Glutamatergic neuron (in vitro differentiated cells): ENCODE measurements at places on chromosomes 7 and 10. TPM values are rescaled to one million over a fixed set of nuclear protein-coding genes. Genes with fewer than 3 reads are reported as not detected.

BAMBI gene
- 5.8 TPM for total RNA-seq

GSDME gene
- total RNA-seq: 12.7 TPM

CYP26C1 gene
- total RNA-seq: 0.10 TPM

SPACDR gene
- total RNA-seq: 1.7 TPM

RSU1 gene
- 59.4 TPM for total RNA-seq

NPY gene
- total RNA-seq: not detected
